ENCODE measurements at places on chromosomes 12 and 14.

DNA sequence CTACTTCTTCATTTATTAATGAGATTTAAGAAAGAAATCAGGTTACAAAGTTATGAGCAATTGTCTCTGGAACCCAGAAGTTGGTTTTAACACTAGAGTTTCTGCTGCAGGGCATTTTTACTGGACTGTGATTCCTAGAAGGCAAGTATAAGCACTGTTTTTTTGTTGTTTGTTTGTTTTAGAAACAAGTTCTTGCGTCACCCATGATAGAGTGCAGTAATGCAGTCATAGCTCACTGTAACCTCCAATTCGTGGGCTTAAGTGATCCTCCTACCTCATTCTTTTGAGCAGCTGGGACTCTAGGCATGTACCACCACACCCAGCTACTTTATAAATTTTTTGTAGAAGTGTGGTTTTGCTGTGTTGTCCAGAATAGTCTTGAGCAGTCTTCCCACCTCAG is 25.6 kb downstream of the RAP1B start:
- H3K27ac ChIP-seq, result no peak overlapping the region
- peaks cover 39% of the 10 kb centered on the region for H3K4me1 ChIP-seq
- no peak for DNase-seq

DNA sequence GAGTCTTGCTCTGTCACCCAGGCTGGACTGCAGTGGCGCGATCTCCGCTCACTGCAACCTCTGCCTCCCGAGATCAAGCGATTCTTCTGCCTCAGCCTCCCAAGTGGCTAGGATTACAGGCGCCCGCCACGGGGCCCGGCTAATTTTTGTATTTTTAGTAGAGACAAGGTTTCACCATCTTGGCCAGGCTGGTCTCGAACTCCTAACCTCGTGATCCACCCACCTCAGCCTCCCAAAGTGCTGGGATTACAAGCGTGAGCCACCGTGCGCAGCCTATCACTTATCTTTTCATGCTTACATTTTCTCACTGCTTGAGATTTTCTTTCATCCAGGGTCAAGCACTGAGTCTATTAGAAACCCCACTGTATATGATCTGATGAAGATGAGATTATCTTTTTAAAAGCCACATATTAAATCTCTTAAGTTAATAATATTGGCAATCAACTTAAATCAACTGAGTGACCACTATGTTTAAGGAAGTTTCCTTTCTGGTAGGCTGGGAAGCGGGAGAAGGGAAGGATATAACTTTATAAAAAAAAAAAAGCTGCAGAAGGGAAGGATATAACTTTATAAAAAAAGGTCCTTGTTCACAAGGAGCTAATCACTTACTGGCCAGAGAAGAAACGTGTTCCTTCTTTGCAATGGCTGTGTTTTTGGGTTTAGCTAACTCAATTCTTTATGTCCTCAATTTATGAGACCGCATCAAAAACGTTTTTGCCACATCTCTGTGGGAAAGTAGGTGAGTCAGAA is 1.3 kb upstream of the MDM2 start:
- peak overlapping the region; percentile 92 for H3K27ac ChIP-seq
- no peaks in the 10 kb centered on the region for H3K36me3 ChIP-seq
- no peak for DNase-seq
- no peaks in the 10 kb centered on the region for H3K27me3 ChIP-seq
- H3K4me3 ChIP-seq, result no peak overlapping the region
- H3K4me1 ChIP-seq, result no peaks in the 10 kb centered on the region

- no peak overlapping the region for H3K4me3 ChIP-seq
- H3K4me1 ChIP-seq, result peaks cover 4% of the 10 kb centered on the region
- H3K27ac ChIP-seq, result no peak overlapping the region
- H3K36me3 ChIP-seq, result no peaks in the 10 kb centered on the region
- H3K27me3 ChIP-seq, result no peaks in the 10 kb centered on the region
Observed at GRCh38 chr14:92848887-92849286, 54.8 kb downstream of the GOLGA5 start.

DNA sequence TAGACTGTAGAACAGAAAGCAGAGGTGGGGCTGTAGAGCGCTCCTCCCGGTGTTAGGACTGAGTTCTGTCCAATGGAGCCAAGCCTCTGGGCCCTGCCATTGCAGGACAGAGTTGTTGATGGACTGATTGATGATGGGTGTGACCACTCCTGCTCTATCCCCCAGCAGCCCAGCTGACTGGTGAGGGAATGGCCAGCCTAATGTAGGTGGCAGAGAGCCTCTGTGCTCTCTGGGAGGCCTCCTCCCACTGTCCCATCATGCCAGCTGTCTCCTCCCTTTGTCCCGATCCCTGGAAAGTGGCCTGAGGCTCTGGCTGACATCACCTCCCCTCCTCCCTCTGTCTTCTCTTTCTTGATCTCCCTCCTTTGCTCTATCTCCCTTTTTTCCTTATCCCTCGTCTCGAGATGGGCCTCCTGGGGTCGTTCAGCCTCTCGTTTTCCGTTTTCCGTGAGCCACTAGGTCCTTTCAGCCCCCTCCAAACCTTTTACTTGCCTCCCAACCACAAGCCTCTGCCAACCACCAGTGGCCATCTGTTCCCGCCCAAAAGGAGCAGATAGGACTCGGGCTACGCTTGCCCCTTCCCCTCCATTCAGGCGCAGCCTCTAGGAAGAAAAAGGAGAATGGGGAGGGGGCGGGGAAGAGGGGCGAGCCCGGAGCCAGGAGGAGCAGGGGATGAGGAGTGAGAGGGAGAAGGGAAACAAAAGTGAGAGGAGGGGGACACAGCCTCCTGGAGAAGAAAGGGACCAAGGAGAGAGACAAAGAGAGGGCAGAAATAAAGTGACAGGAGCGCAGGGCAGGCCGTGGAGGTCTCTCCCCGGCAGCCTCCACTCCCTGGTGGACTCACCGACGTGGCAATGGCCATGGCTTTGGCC is 572 bp downstream of the EFS start:
- no peaks in the 10 kb centered on the region for H3K4me1 ChIP-seq
- H3K27me3 ChIP-seq, result peaks cover 16% of the 10 kb centered on the region
- no peak overlapping the region for H3K4me3 ChIP-seq
- DNase-seq, result no peak
- H3K27ac ChIP-seq, result no peak overlapping the region

DNA sequence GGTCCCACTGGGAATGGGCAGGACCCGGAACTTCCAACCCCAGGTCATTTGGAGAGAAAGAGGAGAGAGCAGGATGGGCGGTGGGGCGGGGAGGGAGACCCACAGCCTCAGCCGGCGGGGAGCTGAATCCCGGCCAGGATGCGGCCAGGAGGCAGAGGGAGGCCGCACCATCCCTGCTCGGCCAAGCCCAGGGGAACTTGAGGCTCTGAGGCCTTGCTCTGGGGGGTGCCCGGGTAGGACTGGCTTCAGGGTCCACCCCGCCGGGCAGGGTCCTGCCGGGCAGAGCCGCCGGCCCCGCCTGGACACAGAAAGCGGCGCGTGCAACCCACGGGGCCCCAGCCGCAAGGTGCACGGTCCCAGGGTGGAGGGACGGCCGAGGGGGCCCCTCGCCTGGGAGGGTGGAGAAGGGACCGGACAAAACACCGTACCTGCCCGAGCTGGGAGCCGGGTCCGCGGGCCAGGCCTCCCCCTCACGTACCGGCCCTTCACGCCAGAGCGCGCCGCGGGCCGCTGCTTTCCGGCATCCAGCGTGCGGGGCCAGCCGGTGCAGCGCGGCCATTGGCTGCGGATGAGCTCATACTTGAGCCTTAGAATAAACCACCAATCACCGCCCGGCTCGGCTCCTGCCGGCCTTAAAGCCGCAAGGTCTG is at the start of gene RPS6KL1:
Gene RPS6KL1 (minus strand): TSS at position 509 of the 650 bp plus-strand sequence. CDS start 1,719 bp downstream, outside the sequence.
- H3K36me3 ChIP-seq, result no peaks in the 10 kb centered on the region
- H3K4me3 ChIP-seq, result peak within 1 kb of the TSS; percentile 56
- H3K4me1 ChIP-seq, result no peaks in the 10 kb centered on the region
- no peak within 1 kb of the TSS for H3K27ac ChIP-seq

- H3K27me3 ChIP-seq, result no peaks in the 10 kb centered on the region
- no peaks in the 10 kb centered on the region for H3K36me3 ChIP-seq
- no peak overlapping the region for H3K27ac ChIP-seq
- no peak overlapping the region for H3K4me3 ChIP-seq
- no peaks in the 10 kb centered on the region for H3K4me1 ChIP-seq
Observed at GRCh38 chr12:3770891-3771290, 18.0 kb upstream of the CRACR2A start.

DNA sequence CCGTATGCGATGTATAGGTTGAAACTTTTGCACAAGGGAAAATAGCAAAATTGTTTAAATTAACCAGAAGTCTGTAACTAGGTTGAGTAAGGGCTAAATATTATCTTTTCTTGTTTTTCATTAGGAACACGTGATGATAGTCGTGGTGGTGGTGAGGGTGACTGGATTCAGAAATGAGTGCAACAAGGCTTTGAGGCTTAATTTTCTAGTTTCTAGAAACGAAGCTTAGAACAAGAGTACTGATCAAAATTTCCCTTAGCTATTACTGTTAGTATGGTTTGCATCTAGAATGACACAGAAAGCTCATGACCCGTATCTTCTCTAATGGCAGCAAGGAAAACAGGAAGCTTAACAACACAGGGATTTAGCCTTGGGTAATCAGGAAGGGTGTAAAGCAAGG is 7.0 kb downstream of the SLIRP start:
- no peak overlapping the region for H3K4me3 ChIP-seq
- H3K4me1 ChIP-seq, result no peaks in the 10 kb centered on the region
- H3K36me3 ChIP-seq, result peaks cover 85% of the 10 kb centered on the region
- no peaks in the 10 kb centered on the region for H3K27me3 ChIP-seq
- DNase-seq, result no peak
- no peak overlapping the region for H3K27ac ChIP-seq

DNA sequence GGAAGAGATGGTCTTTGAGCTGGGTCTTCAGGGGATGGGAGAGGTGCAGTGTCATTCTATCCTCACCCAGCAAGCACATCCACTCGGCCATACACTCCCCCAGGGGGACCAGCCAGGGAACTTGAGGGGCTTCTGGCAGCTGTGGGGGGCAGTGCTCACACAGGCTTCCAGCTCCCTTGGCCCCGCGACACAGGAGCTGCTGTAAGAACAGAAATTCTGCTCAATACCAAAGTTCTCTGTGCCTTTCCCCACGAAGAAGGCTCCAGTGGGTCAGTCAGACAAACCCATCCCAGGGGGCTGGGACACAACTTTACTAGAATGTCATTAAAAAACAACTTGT is 289.1 kb upstream of the RTL1 start:
- no peaks in the 10 kb centered on the region for H3K4me1 ChIP-seq
- no peaks in the 10 kb centered on the region for H3K36me3 ChIP-seq
- H3K27ac ChIP-seq, result no peak overlapping the region
- no peaks in the 10 kb centered on the region for H3K27me3 ChIP-seq
- no peak for DNase-seq

DNA sequence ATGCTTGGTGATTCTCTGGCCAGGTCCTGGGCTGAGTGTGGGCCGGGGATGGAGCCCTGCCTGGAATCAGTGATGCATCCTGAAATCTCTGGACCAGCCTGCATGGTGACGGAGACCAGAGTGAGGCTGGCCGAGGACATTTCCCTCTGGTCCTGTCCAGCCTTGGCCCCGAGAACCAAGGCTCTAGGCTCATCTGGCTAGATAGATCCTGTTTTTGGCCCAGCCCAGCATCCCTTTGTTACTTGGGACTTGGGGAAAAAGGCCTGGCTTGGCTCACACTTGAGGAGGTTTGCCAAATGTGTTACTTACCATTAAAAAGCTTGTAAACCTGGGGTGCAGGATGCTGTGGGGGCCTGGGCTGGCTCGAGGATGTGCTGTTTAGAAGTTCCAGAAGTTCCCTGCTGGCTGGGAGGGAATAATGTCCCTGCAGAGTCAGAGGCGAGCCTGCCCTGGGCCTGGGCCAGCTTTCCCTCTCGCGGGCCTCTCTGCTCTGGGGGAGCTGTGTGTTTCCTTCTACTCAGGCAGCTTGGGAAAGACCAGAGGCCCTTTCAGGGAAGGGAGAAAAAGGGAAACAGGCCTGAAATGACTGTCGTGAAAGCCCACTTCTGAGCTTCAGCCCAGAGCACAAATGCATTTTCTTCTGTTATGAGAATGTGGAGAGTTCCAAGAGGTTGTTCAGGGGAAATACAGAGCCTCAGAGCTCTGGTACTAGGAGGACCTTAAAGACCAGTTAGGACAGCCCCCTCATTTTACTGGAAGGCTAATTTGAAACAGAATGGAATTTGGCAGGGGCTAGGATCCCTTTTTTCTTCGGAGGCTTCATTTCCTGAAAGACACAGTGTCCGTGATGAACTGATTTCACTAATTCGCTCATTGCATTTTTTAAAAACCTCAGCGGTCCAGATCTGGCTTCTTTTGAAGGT is 47.2 kb upstream of the CTDSP2 start:
- H3K27me3 ChIP-seq, result no peaks in the 10 kb centered on the region
- no peaks in the 10 kb centered on the region for H3K36me3 ChIP-seq
- H3K4me1 ChIP-seq, result peaks cover 53% of the 10 kb centered on the region
- DNase-seq, result no peak
- H3K4me3 ChIP-seq, result no peak overlapping the region

- H3K36me3 ChIP-seq, result no peaks in the 10 kb centered on the region
- no peak overlapping the region for H3K4me3 ChIP-seq
- DNase-seq, result no peak
- H3K4me1 ChIP-seq, result no peaks in the 10 kb centered on the region
- no peak overlapping the region for H3K27ac ChIP-seq
Observed at GRCh38 chr12:24664161-24664880, 284.6 kb downstream of the BCAT1 start.

- H3K4me1 ChIP-seq, result no peaks in the 10 kb centered on the region
- H3K27ac ChIP-seq, result no peak overlapping the region
- no peak for DNase-seq
- no peaks in the 10 kb centered on the region for H3K36me3 ChIP-seq
Observed at GRCh38 chr14:92890830-92891588, 31.9 kb upstream of the CHGA start.

- DNase-seq, result no peak
- peaks cover 17% of the 10 kb centered on the region for H3K27me3 ChIP-seq
- peak overlapping the region; percentile 41 for H3K4me3 ChIP-seq
- H3K36me3 ChIP-seq, result no peaks in the 10 kb centered on the region
- no peak overlapping the region for H3K27ac ChIP-seq
Observed at GRCh38 chr12:109310247-109311125, 1.4 kb upstream of the FOXN4 start.

GRCh38 chr14:75697918-75698317 is 36.9 kb downstream of the TTLL5 start:
- no peak for DNase-seq
- no peak overlapping the region for H3K27ac ChIP-seq
- no peaks in the 10 kb centered on the region for H3K4me1 ChIP-seq
- peaks cover 26% of the 10 kb centered on the region for H3K36me3 ChIP-seq
- no peaks in the 10 kb centered on the region for H3K27me3 ChIP-seq
- H3K4me3 ChIP-seq, result no peak overlapping the region

DNA sequence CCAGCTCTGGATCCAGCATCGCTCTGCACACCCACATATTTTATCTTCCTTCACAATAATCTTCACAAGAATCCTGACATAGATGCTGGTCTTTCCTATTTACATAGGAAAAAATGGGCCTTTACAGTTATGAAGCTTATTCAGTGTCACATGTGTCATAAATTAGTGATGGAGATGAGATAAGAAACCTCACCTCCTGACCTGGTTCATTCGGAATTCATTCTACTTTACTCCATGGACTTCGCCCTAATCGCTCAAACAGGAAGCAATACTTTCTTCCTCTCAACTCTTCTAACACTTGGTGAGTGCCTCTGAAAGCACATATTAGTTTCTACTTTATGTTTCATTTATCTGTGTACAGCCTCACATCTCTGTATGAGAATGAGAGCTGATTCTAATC is 12.0 kb upstream of the SINHCAF start:
- no peaks in the 10 kb centered on the region for H3K36me3 ChIP-seq
- no peak for DNase-seq
- no peak overlapping the region for H3K4me3 ChIP-seq

- no peak for DNase-seq
- no peaks in the 10 kb centered on the region for H3K4me1 ChIP-seq
- H3K27me3 ChIP-seq, result no peaks in the 10 kb centered on the region
- H3K4me3 ChIP-seq, result no peak overlapping the region
- H3K36me3 ChIP-seq, result peaks cover 47% of the 10 kb centered on the region
Observed at GRCh38 chr12:110373025-110373424, 30.5 kb downstream of the ANAPC7 start.
